ENCODE measurements at places on chromosomes 1 and 21. TPM values are rescaled to one million over a fixed set of nuclear protein-coding genes. Genes with fewer than 3 reads are reported as not detected.

DNA sequence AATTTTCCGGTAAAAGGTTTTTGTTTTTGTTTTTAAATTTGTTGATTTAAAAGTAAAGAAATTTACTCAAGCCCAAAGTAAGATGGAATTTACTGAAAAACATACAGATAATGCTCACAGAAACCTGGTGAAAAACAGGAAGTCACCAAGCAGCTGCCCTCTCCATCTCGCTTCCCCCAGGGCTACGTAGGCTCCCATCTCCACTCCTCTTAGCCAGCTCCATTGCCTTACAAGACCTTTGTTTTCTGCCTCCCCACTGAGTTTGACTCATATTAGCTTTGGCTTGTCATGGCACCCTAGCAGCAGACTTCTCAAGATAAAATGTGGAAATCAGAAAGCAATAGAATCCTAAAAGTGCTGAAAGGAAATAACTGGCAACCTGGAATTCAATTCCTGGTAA, 57.9 kb downstream of the PHTF1 start:
- no peak for DNase-seq

DNA sequence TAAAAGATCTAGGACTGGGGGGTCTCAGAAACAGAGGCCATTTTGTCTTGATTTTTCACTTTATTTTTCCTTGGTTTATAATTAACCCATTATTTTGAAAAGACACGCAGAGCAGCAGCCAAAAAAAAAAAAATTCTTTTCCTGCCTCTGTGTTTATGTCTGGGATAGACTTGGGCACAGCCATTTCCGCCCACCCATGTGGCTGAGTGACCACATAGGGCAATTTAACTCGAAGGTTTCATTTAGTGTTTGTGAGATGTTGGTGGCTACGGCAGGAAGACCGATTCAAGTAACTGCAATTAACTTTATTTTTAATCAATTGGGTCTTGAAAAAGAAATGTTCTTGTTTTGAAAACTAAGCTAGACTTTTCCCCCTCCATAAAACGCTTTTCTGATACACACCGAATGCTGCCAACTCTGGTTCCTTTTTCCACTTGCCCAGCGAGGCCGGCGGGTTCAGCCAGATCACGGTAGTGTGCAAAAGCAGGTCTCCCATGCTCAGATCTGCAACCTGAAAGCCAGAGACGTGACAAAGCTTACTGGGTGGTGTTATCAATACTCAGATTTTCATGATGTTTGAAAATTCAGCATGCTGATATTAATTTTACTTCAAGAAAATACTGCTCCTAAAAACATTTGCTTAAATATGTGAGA, 97.4 kb upstream of the KRTAP19-8 start:
- DNase-seq, result no peak

The NOTCH2NLA gene
- total RNA-seq, result 55.9 TPM

The ARHGEF11 gene
- 41.3 TPM for total RNA-seq

GRCh38 chr1:63784489-63785390, 10.9 kb downstream of the ROR1 start:
- no peak for DNase-seq

The PRRX1 gene
- 56.7 TPM for total RNA-seq

DNA sequence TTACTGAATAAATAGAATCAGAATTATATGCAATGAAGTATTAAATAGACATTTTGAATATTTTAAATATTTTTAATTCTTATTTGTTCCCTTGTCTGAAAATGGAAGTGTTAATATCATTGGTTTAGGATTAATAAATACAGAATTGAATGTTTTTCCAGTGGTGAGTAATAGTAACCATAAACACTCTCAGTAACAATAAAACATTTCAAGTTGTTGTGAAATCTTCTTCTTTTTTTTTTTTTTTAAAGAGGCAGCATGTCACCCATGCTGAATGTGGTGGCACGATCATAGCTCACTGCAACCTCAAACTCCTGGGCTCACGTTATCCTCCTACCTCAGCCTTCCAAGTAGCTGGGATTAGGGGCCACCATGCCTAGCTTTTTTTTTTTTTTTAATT, 86.2 kb upstream of the ZBTB18 start:
- no peak for DNase-seq

DNA sequence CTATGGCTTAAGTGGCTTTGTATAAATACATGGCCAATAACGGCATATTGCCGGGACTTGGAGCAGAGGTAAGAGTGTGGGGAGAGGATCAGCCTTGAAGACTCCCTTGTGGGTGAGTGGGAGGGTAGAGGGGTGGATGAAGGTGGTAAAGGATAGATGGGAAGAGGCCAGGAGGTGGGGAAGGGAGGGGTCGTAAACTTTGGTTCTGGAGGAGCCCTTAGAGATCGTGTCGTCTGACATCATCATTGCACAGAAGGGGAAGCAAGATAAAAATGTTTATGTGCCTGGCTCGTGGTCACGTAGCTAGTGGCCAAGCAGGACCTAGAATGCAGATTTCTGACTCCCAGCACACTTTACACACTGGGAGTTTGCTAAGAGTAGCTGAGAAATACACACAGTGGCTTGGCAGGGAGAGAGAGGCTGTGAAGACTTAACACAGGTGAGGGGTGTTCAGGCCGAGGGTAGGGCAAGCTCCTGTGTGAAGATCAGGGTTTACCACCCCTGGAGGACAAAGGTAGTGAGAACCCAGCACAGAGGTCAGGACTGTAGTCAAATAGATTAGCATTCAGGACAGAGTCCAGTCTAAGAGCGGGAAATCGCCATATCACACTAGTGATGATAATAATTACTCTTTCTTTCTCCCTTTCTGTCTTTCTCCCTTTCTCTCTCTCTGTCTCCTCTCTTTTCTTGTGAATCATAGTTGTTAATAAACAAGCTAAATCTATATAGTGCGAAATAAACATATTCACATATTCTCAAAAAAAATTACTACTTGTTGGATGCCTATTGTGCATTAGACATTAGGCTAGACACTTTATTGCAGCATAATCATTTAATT, 75.5 kb downstream of the LRRC8D start:
- no peak for DNase-seq

- no peak for DNase-seq
Measured at GRCh38 chr1:233440951-233441401, 113.5 kb downstream of the MAP3K21 start.

GRCh38 chr1:48492392-48492791, 20.4 kb upstream of the SPATA6 start:
- no peak for DNase-seq

- no peak for DNase-seq
Measured at GRCh38 chr1:184951788-184952187, 22.5 kb downstream of the NIBAN1 start.

DNA sequence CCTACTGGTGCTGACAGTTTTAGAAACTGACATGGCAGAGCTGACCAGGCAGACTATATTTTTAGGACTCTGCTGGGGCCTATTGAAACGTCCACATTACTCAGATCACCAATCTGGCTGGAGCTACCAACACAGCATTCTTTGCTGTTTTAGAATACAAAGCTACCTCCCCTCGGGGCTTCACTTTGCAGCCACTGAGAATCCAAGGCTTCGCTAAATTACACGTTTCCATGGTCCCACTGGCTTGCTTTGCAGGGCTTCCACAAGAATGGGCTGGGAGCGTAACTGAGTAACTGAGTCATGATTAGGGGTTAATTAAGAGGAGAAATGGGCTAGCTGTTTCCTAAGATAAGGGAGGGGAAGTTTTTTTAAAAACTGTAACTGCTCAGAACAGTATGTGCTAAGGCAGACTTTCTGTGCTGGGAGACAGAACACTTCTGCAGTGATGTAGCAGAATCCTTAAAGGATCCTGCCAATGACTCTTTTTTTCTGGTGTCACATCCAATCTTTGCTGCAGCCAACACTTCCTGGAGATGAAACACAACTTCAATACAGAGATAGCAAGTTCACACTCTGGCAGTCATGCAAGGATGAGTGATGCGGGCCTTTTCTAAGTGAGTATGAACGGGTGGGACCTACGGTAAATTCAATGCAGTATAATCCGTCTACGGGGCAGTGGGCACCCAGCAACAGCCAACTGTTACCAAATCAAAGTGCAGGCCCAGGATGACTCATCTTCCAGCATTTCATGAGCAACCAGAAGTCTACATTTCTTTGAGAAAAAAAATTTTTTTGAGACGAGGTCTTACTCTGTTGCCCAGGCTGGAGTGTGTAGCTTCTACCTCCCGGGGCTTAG, 21.5 kb downstream of the NDUFS5 start:
- DNase-seq, result peak; percentile 41

The CELSR2 gene
- total RNA-seq, result 16.3 TPM

The C1orf50 gene
- 3.7 TPM for total RNA-seq

DNA sequence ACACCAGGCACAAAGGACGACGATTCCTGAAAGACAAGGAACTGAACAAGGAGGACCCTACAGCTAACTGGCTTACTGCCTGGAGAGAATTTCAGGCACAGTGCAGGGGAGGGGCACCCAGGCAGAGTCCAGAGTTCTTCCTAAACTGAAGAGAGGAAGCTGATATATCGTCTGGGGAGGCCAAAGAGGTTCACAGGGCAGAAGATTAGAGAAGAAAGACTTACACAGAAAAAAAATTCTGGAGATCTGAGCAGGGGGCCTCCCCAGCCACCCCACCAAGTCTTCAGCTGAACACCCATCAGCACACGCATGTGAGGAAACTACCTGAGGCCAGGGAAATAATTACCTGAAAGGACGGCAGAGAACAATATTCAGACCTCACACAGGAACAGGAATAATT, 24.6 kb downstream of the SORT1 start:
- DNase-seq, result no peak

GRCh38 chr21:31289702-31290101, 54.4 kb downstream of the TIAM1 start:
- DNase-seq, result no peak

The EXO1 gene
- total RNA-seq, result not detected

The IL20 gene
- not detected for total RNA-seq

DNA sequence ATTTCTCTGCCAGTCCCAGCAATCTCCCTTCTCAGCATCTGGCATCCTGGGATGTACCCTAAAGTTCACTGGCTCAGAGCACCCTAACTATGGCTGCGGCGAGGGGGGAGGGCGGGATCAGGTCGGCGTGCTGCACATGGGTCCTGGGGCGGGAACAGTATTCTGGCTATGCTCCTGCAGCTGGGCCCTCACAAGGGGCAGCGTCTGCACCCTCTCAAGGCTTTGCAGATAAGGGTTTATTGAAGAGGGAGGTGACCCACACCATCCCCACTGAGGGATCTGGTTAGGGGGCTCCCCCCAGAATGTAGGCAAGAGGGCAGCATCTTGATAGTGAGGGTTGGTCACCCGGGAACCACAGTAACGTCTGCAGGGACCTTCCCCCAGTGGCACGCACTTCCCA, 44.9 kb upstream of the PCBP3 start:
- no peak for DNase-seq

The SLC25A34 gene
- 3.7 TPM for total RNA-seq

DNA sequence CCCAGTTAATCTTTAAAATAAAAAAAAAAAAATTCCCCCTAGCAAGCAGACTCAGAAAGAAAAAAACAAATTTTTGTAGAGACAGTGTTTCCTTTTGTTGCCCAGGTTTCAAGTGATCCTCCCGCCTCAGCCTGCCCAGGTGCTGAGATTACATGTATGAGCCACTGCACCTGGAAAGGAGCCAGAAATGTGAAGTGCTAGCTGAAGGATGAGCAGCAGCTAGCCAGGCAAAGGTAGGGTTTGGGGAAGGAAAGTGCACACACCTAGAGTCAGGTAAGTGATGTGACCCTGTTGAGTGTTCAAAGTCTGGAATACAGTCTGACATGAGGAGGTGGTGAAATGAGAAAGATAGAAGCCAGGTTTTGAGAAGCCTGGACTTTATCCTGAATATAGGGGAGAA, 1.7 kb downstream of the AKR1A1 start:
- no peak for DNase-seq

GRCh38 chr1:223202376-223203033, 59.5 kb upstream of the TLR5 start:
- DNase-seq, result no peak

DNA sequence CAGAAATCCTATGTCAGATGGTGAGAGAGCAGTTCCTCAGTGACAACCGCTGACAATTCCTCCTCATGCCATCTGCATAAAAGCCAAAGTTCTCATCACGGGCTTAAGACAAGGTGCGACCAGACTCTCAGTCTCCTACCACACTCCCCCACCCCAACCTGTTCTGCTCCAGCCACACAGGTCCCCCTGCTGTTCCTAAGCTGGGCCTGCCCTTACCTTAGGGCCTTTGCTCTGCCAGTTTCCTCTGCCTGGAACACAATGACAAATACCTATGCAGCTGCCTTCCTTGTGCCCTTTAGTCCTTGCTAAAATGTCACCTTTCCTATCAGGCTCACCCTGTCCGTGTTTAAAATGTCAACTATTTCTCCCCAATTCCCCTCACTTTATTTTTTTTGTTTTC, 382.2 kb downstream of the NTNG1 start:
- no peak for DNase-seq

DNA sequence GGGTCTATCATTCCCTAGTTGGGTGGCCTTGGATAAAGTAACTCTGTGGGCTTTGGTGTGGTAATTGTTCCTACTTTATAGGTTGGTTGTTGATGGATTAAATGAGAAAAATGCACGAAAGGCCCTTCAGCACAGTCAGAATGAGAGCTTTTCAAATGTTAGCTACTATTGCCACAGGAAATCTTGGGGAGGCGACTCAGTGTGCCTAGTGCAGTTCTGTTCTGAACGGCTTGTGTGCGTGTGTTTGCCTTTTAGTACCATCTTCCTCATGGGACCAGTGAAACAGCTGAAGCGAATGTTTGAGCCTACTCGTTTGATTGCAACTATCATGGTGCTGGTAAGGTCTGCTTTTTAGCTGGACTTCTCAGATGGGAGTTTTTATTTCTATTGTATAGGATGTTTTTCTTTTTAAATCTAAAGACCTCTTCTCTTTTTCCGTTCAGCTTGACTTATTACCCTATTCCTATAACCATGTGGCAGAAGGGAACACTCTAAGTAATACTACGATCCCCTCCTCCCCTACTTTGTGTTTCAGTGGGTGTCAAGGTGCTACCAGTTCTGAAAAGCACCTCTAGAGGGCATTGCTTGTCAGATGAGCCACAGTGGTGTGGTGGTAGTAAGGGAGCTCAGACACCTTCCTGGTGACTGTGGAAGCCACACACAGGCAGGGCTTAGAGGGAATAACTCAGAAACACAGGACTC, 9.2 kb downstream of the SFT2D2 start:
- DNase-seq, result no peak

The OR2L13 gene
- not detected for total RNA-seq

The TAS1R1 gene
- 0.78 TPM for total RNA-seq

DNA sequence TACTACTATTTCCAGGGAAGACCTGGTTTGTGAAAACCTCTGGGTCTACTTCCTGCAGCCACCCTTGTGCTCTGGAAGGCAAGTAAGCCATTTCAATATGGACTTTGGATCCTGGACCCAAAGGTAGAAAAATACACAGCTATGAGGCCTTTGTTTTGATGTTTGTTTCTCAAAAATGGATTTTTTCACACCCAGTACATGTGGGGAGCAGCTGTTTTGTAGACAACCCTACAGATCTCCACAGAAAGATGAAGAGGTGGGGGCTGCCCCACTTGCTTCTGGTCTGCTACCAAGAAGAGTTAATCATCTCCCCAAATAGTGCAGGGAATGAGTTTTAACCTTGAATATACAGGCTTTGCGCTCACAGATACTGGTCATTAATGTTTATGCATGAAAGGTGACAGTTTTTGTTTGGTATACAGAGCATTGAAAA, 29.2 kb downstream of the ZNF281 start:
- no peak for DNase-seq

The CTSS gene
- total RNA-seq, result 30.8 TPM

The S100A1 gene
- 93.0 TPM for total RNA-seq

Data from tibial nerve (tissue), 4 donors.